ENCODE measurements at places on chromosomes 2 and 18.

- no peak for DNase-seq
Observed at GRCh38 chr2:133200684-133201421, 367.4 kb downstream of the NCKAP5 start.

DNA sequence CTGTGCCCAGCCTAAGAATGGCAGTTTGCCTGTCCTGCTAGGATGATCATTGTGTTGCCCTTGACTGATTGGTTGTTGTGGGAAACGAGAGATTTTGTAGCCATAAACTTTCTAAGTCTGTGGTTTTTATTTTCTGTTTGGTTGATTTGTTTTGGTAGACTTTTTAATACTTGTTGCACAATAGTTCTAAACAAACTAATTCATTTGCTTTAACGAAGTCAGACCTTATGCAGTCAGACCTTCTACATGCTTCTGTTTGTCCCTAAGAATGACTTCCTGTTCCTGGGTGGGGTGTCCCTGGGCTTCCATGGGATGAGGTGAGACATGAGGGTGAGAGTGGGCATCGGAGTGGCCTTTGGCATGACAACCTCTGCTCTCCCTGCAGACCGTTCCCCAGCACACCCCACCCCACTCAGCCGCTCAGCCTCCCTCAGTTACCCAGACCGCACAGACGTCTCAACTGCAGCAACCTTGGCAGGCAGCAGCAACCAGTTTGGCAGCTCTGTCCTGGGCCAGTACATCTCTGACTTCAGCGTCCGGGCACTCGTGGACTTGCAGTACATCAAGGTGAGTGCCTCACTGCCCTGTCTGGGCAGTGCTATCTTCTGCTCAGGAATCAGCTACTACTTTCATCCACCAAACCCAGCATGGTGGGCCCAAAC lies 7.8 kb upstream of the CNNM3 start:
- DNase-seq: no peak

GRCh38 chr2:8722986-8723385 lies 41.1 kb downstream of the ID2 start:
- no peak for DNase-seq

GRCh38 chr2:176844461-176844860 lies 368.1 kb upstream of the HNRNPA3 start:
- DNase-seq: no peak

GRCh38 chr2:10783421-10783820 lies 29.2 kb downstream of the PDIA6 start:
- no peak for DNase-seq

DNA sequence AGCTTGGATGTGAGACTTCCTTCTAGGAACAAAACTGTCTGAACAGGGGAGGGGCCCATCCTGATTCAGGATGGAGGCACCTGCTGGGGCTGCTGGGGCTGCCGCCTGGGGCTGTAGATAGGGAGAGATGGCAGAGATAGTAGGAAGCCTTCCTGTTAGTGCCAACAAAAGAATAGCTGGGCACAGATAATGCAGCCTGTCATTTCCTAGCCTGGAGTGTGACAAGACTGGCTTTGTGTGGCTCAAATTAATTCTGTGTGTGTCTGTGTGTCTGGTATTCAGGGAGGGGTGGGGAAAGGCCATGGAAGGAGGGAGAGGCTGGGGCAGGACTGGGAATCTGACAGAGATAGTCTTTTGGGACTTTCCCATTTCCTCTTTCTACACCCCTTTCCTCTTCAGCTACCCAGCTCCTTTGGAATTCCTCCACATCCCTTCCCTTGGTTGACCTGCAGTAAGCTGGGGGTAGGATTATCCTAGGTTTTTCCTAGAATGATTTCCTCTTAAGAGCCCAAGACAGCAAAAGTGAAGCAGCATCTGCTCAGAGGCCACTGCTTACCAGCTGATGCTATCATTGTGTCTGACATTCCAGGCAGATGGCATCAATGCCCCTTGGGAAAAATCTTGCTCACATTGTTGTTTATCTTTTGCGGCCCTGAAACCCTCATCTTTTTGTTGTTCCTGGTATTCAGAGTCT lies 144.9 kb upstream of the LHCGR start:
- DNase-seq: no peak

DNA sequence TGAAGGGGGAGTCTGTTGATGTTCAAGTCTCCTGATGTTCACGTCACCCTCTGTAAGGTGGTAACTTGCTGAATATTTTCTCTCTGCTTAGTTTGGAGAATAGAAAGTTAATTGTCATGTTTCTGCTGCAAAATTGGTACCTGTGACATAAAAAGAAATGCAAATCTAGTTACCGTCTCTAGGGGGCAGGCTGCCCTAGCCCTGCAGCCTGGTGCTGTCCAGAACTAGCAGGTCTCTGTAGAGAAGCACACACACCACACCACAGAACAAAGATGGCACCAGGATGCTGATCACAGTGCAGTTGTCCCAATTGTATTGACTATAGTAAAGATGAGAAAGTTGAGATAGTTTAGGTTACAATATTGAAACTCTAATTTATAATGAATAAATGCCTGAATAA lies 47.0 kb downstream of the SLC9A4 start:
- no peak for DNase-seq

DNA sequence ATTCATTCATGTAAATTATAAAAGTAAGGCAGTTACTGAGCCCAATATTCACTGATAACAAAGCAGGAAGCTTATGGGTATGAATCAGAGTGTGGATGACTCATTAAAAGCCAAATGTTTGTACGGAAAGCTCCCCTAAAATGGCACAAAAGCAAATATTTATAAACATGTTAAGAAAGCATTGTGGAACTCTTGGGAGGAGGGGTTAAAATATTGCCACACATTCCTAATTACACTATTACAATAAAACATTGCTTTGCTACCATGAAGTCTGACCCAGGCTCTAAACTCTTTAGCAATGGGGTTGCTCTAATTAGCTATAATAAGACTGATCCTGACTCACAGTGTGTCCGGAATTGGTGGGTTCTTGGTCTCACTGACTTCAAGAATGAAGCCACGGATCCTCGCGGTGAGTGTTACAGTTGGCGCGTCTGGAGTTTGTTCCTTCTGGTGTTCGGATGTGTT lies 110.9 kb downstream of the NAB1 start:
- DNase-seq: no peak

DNA sequence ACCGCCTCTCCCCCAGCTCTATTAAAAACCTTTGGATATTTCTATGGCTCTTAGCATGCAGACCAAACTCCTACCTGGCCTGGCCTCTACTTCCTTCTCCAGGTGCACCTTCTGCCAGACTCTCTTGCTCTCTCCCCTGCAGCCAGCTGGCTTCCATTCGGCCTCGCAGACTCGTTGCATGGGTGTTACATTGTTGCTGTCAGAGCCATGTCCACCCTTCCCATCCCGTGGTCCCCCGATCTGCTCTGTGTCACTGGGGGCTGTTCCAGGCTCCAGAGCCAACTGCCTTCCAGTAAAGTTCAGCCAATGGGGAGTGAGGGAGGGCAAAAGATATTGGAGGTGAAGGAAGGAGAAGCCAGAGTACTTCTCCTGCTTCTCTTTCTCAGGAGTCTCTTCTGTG lies 112.5 kb upstream of the LGALSL start:
- no peak for DNase-seq

- DNase-seq: no peak
Observed at GRCh38 chr2:137231628-137232027, 466.3 kb downstream of the THSD7B start.

DNA sequence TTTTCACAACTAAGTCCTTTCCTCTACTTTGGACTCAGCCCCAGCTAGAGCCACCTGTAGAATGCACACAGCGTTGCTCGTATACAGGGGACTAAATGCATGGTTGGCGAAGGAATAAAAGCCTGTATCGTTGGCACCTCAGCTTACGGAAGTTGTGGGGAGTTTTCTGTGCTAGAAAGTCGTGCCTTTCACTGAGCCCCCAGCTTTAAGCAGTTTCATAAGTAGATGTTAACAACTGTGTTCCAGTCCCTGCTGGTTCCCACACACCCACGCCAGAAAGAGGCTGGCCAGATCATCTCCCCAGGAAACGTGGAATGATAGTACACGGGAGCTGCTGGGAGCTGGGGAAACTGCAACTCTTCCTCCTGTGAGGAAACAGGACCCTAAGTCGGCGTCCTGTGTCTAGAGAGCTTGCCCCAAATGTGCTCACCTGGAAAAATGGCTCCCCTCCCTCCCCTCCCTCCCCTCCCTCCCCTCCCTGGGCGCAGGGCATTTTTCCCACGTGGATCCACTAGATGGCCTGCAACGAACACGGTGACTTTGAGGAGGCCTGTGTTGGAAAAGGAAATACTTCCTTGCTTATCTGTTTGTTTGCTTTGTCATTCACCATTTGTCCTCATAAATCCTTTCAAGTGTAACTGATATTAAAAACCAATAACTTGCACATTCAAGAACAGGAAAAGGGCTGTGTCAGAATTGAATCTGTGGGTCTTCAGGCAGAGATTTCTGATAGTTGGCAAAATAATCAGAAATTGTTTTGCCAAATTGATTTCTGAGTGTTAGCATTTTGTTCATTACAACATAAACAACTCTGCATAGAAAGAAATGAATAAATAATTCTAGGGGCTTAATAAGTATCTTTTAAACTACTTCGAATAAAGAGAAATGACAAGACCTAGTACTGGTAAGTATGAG lies 43.9 kb upstream of the RFX8 start:
- no peak for DNase-seq

- DNase-seq: no peak
Observed at GRCh38 chr18:75065251-75066000, 143.5 kb downstream of the PTGR3 start.

DNA sequence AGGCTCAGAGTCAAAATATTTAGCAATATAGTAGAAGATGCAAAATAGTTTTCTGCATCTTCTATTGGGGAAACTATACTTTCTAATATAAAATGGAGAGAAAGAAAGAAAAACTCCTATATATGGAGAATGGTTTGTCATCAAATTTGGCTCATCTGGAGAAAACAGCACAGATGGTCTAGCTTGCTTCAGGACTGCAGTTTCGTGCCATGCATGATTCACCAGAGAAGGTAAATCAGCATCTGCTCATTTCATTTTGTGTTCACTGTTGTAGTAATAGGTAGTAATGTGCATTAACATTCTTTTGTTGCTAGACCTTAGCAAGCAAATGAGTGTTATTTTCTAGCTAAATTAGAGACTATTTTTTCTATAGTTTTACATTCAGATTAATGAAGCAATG lies 179.0 kb downstream of the ASXL3 start:
- no peak for DNase-seq

DNA sequence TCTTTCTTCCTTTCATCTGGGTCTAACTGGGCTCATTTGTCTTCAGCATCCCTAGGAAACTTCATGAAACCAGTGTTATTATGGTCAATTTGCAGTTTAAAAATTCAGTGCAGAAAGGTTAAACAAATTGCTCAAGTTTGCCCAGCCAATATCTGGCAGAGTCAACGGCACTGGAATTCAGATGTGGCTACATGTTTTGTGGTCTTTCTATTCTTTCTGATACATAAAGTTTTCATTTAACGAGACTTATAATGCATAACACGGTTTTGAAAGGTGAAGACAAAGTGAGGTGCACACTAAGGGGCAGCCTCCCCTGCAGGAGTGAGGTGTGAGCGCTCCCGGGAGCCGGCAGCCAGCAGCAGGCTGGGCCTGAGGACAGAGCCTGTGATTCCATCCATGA lies 164.6 kb downstream of the RTP5 start:
- no peak for DNase-seq

DNA sequence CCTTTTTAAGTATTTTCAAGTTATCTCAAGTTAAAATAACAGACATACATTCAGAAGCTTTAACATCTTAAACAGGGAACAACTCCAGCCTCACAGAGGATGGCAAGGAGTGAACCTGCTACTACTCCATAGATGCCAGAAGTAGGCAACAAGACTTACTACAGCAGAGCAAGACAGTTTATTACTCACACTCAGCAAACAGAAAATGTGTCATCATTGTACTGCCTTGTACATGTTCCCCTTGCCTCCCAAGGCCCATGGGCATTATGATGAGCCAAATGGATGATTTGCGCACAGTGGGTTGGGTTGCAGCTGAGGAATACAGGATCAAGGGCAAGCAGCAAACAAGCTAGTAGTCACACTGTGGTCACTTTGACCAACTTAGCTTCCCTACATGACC lies 80.6 kb upstream of the VRK2 start:
- no peak for DNase-seq

DNA sequence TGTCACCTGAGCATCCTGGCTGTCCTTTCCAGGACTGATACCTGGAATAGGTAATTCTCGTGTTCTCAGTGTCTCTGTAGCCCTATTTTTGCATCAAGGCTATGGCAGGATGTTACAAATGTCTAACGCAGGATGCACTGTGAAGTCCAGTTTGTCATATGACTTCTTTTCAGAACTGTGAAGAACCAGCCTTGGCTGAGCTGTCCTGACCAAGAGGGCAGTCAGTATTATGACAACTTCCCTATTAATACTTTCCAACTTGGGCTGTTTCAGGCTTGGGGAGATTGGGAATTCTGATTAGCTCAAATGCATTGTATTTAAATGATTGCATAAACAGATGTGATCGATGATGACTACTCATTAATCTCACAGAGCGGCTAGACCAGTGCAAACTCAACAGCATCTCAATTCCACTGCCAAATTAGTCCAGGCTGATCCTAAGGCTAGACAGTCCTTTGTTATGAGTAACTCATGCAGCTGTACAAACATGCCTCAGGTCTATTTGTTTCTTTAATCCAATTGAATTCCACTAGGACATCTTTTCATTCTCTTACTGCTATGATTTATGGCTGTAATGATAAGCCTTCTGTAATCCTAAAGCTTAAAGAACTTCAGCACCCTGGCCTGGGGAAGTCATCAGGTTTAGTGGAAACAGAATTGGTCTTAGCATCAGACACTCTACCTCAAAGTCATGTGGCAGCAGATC lies 331.6 kb downstream of the KCNS3 start:
- no peak for DNase-seq

GRCh38 chr2:201777043-201777442 lies 3.7 kb downstream of the ALS2 start:
- DNase-seq: no peak

DNA sequence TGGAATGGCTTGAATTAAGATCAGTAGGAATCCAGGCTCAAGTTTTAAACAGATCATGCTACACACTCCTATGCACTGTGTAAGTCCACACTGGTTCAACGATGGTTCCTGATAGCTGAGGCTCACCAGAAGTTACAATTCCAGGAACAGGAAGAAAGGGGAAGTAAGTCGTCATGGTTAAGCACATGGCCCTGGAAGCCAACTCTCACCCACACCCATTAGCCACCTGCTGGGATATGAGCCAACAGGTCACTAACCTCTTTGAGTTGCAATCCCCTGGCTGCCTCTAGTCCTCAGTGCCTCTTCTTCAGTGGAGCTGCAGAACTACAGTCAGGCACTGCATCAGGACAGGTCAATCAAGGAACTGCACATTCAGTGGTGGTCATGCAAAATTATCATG lies 133.5 kb downstream of the TMEM182 start:
- no peak for DNase-seq

GRCh38 chr2:162125138-162125537 lies 26.9 kb downstream of the GCG start:
- DNase-seq: no peak

GRCh38 chr2:231260442-231261208 lies 62.2 kb downstream of the ARMC9 start:
- no peak for DNase-seq

GRCh38 chr18:42517896-42518295 lies 562.9 kb downstream of the PIK3C3 start:
- DNase-seq: no peak
